ENCODE measurements at places on chromosomes 12 and 14.
A peak's percentile ranks its signal among the peaks of the same experiment; 100 is the strongest.

GRCh38 chr12:123995023-123995748 is 22.2 kb downstream of the ZNF664 start:
- DNase-seq: no peak

GRCh38 chr14:103653805-103654204 is 24.8 kb downstream of the KLC1 start:
- no peak for DNase-seq

- DNase-seq: peak; percentile 19
Observed at GRCh38 chr14:37709419-37710195, 114.2 kb downstream of the TTC6 start.

- DNase-seq: no peak
Observed at GRCh38 chr12:113479590-113480335, 8.1 kb upstream of the LHX5 start.

DNA sequence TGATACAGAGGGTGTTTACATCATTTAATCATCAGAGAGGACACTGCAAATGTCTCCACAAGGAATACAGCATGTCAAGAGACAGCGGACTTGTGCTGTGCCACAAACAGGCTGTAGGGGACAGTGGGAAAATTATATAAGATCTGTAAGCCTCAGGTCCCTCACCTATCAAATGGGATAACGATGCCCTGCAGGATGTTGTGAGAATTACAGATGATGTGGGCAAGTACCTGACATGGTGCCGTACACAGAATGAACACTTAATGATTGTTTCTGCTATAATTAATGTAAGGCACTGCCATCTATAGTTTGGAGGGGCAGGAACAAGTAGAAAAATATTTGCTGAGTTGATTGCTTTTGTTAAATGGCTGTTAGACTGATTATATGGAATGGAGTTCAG is 81.9 kb upstream of the GTF2A1 start:
- peak; percentile 36 for DNase-seq

- no peak for DNase-seq
Observed at GRCh38 chr14:63421919-63422318, 103.2 kb upstream of the GPHB5 start.

DNA sequence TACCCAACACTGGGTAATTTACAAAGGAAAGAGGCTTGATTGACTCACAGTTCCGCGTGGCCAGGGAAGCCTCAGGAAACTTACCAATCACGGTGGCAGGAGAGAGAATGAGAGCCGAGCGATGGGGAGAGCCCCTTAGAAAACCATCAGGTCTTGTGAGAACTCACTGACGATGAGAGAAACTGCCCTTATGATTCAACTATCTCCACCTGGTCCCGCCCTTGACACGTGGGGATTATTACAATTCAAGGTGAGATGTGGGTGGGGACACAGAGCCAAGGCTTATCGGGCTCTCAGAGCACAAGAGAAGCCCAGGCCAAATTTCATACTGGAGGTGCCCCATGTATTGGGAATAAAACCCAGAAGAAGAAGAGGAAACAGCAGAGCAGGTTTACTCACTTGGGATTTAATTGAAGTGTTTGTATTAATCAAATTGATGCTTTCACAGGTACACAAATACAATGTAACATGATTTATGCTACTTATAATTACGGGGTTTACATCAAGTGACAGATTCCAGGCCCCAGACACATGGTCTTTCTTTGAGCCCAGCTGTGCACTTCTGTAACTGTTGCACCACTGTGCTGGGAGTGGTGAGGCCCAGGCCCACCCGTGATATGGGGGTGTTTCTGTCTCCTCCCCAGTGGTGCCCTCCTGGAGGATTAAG is 8.2 kb upstream of the CCDC85C start:
- DNase-seq: peak; percentile 57

DNA sequence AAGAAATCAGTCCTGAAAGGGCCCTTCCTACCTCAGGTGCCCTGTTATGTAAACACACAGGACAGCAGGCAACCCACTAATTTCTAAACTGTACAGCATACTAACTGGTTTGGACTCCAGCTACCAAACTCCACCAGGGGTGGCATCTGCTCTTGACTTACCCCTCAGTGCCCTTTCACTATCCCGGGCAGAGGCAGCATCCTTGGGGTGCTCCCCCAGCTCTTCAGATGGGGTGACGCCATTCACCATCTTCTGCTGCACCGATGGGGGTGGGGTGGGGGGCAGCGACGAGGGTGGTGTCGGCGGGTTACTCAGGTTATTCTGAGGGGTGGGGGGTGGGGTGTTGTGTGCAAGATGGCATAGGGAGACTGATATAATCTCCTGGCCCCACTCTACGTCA is 11.5 kb upstream of the PRKAG1 start:
- no peak for DNase-seq

DNA sequence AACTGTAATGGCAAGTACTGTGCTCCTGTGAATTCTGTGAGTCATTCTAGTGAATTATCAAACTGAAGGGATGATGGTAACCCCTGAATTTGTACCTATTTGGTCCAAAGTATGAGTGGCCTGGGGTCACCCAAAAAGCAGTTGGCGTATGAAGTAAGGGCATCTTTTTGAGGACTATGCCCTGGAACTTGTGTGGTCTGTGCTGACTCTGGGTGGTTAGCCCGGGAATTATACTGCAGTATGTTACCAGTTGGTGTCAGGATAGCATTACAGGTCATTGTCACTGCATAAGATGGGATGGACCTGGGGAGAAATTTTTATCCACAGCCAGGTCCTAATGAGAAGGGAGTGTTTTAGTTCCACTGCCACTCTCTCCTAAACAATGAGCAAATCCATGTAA is 174.7 kb downstream of the SSPN start:
- DNase-seq: no peak
